Osteoblast (primary cell): ENCODE measurements at places on chromosomes 6 and 20. TPM values are rescaled to one million over a fixed set of nuclear protein-coding genes. Genes with fewer than 3 reads are reported as not detected.
A peak's percentile ranks its signal among the peaks of the same experiment; 100 is the strongest.

Gene EFCAB8
- 1.4 TPM in 1 of 2 replicates, not detected in the other for total RNA-seq

Gene CD109
- 85.5 and 93.4 TPM in 2 replicates for total RNA-seq

DNA sequence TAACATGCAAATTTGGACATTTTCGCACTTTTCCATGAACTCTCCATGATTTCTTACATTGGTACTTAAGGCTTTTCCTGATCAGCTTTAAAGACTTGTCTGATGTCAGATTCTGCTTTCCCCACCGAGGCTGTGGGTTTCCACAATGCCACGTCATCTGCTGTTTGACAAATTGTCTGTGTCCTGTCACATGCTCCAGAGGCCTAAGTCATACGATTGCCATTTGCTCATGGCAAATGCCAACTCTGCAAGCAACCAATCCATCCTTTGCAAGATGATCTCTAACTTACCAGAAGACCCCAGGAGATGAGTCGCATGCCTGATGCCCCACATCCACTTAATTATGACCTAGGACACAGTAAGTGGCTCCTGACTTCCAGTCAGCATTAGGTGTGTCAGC is 556.5 kb downstream of the BMP2 start:
- no peaks in the 10 kb centered on the region for H3K36me3 ChIP-seq
- no peak overlapping the region for H3K27ac ChIP-seq
- H3K4me1 ChIP-seq = no peaks in the 10 kb centered on the region
- H3K4me3 ChIP-seq = no peak overlapping the region
- DNase-seq = no peak

- H3K27me3 ChIP-seq = no peaks in the 10 kb centered on the region
- peaks cover 7% of the 10 kb centered on the region for H3K4me1 ChIP-seq
- no peak overlapping the region for H3K27ac ChIP-seq
- peak overlapping the region; percentile 73 for H3K4me3 ChIP-seq
These were observed 401.9 kb downstream of the THBS2 start for GRCh38 chr6:168851460-168852375.

DNA sequence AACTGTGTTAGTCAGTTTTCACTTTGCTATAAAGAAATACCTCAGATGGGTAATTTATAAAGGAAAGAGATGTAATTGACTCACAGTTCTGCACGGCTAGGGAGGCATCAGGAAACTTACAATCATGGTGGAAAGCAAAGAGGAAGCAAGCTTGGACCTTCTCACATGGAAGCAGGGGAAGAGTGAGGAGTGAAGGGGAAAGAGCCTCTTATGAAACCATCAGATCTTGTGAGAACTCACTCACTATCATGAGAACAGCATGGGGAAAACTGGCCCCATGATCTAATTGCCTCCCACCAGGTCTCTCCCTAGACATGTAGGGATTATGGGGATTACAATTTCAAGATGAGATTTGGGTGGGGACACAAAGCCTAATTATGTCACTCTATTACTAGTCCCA is 41.3 kb upstream of the PLAGL1 start:
- no peak overlapping the region for H3K4me3 ChIP-seq
- no peaks in the 10 kb centered on the region for H3K4me1 ChIP-seq
- H3K27me3 ChIP-seq = peaks cover 9% of the 10 kb centered on the region
- no peak overlapping the region for H3K27ac ChIP-seq
- DNase-seq = no peak

DNA sequence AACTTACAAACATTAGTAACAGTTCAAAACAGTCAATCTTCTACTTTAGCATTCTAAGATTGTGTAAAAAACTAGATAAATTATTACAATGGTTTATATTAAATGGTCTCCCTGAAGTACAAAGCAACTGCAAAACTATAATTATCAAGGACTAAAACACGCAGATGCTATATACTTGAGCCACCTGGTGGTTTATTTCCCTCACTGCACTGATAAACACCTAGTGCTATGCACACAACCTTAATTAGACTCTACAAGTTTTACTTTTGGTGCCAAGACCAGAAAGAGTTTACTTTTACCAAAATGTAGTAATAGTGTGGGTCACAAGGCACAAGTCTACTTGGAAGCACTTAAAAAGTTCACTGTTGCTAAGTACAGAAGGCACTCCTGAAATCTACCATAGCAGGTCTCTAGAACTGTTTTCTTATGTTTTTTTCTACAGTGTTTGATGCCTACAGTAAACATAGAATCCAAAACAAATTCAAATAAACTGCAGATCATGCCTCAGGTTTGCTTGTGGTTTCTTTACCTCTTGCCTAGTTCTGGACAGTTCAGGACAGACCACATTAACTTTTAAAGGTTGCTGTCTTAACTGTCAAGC is 49.2 kb downstream of the GMDS start:
- H3K36me3 ChIP-seq = no peaks in the 10 kb centered on the region
- no peak overlapping the region for H3K27ac ChIP-seq
- H3K4me1 ChIP-seq = peaks cover 19% of the 10 kb centered on the region
- H3K27me3 ChIP-seq = no peaks in the 10 kb centered on the region
- H3K4me3 ChIP-seq = no peak overlapping the region

DNA sequence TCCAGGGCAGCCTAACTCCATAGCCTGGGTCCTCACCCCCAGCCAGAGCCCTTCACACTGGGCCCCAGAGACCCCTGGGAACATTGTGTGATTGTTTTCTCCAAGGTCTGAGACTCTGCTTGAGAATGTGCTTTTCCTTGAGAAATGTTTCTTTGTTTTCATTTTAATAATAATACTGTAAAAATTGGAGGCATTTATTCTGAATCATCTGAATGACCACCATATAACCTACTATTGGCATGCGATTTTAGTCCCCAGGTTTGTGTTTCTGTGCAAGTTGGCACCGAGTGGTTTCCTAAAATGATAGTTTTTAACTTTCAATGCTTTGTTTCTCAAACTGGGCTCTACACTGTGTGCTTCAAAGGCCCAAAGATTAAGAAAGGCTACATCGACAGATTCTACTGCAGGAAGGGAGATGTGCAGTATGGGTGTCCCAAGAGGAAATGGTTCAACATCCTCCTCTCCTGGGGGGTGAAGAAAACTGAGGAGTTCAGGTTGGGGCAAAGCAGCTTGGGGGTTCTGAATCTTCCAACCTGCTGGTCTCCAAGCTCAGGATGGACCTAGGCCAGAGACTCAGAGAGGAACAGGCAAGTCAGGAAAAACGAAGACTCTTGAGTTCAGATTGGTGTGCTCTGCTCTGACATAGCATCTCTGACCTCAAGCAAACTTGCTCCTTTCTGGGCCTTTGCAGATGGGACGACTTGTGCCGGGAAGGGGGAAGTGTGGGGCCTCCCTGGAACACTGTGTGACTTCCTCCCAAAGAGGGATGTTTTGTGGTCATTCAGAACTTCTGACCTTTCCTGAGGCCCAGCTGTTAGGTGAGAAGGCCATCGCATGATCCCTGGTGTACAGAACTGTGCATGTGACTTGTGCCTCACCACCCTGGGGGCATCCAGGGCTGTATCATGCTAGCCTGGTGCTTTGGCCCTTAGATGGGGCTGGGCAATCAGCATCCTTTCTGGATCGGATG is 31.0 kb downstream of the DAAM2 start:
- DNase-seq = peak; percentile 73
- H3K27me3 ChIP-seq = no peaks in the 10 kb centered on the region
- H3K4me3 ChIP-seq = peak overlapping the region; percentile 17
- H3K27ac ChIP-seq = peak overlapping the region; percentile 91
- peaks cover 58% of the 10 kb centered on the region for H3K4me1 ChIP-seq

GRCh38 chr6:133978896-133979240 is 25.8 kb downstream of the TBPL1 start:
- no peak overlapping the region for H3K27ac ChIP-seq
- no peaks in the 10 kb centered on the region for H3K27me3 ChIP-seq
- no peak overlapping the region for H3K4me3 ChIP-seq
- no peak for DNase-seq

- H3K36me3 ChIP-seq = no peaks in the 10 kb centered on the region
- no peak overlapping the region for H3K27ac ChIP-seq
- H3K27me3 ChIP-seq = no peaks in the 10 kb centered on the region
- DNase-seq = no peak
- H3K4me3 ChIP-seq = no peak overlapping the region
These were observed 68.9 kb upstream of the SCGN start for GRCh38 chr6:25583099-25583498.

DNA sequence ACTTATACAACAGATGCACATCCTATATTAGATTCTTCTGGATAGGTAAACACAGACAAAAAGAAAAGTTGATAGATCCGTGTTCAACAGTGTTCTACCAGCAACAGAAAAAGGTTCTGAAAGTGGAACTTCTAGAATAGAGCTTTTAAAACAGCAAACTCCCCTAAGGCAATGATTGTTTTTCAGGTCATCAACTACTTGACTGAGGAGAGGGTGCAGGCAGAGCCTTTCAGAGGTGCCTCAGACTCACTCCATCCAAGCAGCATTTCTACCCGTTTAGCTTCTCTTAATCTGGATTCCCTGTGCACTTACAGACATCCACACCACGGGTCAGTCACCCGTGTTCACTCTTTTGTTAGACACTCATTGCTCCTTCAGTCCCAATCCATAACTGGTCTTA is 28.9 kb downstream of the FYN start:
- H3K27me3 ChIP-seq = no peaks in the 10 kb centered on the region
- DNase-seq = no peak
- no peak overlapping the region for H3K4me3 ChIP-seq
- H3K27ac ChIP-seq = no peak overlapping the region
- peaks cover 6% of the 10 kb centered on the region for H3K36me3 ChIP-seq

DNA sequence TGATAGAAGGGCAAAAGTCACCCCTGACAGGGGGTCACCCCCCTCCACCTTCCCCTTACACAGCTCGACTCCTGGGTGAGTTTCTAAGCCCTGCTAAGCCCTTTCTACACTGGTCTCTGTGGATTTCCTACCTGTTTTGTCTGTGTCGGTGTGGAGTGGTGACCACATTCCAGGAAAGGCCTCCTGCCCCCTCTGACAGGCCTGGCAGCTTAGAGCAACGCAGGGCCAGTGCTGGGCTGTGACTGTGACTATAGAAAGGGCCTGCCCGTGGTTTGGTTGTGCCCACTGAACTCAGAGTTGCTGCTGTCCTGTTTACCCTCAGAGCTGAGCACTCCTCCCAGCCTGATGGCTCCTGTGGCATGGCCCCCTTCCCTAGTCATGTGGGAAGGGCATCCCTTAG is 109.0 kb downstream of the ARMC2 start:
- H3K4me3 ChIP-seq = no peak overlapping the region
- peak; percentile 27 for DNase-seq
- peaks cover 18% of the 10 kb centered on the region for H3K4me1 ChIP-seq
- no peak overlapping the region for H3K27ac ChIP-seq

DNA sequence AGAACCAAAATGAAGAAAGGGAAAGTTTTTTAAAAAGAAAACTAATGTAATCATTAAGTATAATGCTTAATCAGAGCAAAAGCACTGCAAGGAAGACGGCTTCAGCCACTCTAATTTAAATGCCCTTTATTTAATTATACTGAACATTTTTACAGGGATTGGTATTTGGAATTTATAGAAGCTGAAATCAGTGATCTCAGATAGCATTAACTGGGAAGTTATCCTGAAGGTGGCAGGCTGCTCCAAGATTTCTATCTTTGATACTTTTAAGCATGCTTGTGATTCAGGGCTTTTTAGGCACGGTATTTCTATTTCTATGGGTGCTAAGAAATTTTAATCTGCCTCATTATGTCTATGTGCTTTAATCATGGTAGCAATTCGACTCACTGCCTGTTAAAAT is 1.3 kb upstream of the NDUFAF4 start:
- peaks cover 3% of the 10 kb centered on the region for H3K27me3 ChIP-seq
- H3K4me3 ChIP-seq = no peak overlapping the region
- H3K36me3 ChIP-seq = peaks cover 4% of the 10 kb centered on the region
- H3K4me1 ChIP-seq = peaks cover 15% of the 10 kb centered on the region
- H3K27ac ChIP-seq = peak overlapping the region; percentile 76
